ENCODE measurements at places on chromosomes 3 and 15.
A peak's percentile ranks its signal among the peaks of the same experiment; 100 is the strongest.

- no peak for DNase-seq
Observed at GRCh38 chr3:149245738-149246451, 24.3 kb upstream of the CP start.

DNA sequence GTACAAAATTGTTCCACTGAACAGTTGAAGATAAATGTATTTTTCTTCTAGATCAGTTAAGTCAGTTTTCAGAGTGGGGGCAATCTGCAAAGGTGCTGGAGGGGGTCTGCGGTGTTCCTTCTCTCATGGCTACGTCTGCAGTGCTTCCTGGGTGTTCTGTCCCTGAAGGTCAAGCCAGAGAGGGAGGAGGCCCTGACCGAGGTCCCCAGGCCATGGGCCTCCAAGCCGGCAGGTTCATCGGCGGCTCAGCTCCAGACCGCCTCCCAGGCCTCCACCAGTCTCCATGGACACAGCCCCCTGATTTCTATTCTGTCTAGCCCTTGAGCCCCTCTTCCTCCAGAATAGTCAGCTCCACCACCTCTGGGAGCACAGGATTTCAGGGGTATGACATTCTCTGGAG is 28.5 kb upstream of the TSEN2 start:
- no peak for DNase-seq

DNA sequence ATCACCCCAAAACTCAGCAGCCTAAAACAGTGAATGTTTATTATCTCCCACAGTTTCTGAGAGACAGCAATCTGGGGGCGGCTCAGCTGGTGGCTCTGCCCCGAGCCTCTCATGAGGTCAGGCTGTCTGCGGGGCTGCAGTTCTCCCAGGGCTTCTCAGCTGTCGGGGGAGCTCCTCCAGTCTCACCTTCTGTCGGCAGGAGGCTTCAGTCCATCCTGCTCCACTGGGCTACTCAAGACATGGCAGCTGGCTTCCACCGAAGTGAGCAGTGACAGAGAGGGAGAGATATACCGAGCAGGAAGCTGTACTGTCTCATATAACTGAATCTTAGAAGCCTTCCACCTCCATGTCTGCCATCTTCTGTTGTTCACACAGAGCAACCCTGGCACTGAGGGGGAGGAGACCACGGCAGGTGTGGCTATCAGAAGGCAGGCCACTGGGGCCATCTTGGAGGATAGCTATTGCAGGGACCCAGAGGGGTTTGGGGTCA is 72.8 kb upstream of the ITGA11 start:
- no peak for DNase-seq

DNA sequence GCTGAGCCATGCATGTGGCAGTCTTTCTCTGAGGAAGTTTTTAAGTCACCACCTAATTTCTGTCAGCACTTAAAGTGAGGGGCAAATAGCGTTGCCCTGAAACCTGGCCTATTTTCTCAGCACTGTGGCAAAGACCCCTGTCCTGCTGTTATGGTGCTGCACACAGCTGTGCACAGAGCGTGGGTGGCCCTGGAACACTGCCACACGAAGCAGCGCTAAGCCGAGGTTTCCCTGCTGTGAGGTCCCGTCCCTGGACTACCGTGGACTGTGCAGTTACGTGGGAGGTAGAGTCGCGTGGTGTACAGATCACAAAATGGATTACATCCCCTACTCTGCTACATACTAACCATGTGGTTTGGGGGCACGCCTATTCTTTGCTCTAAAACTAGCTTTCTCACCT is 101.6 kb upstream of the NR2E3 start:
- no peak for DNase-seq

GRCh38 chr3:15693355-15693754 is 91.8 kb downstream of the BTD start:
- DNase-seq = no peak

DNA sequence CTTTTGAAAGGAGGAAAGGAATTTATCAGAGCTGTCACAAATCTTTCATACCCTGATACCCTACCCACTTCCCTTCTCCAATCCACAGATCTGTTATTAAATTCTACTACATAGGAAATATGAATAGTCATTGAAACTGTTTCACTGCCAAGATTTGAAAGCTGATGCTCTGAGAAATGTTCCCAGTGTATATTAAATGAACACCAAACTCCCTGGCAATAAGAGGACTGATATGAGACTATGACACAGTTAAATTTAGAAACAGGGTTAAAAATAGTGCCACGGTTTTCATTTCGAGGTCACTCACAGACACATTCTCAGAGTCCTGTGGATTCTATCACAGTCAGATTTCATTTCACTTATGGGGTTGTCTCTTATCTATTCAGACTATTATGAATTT is 27.2 kb upstream of the GBE1 start:
- no peak for DNase-seq

GRCh38 chr15:94164202-94164807 is 67.1 kb upstream of the MCTP2 start:
- DNase-seq = peak; percentile 10

GRCh38 chr3:45033791-45034190 is 7.7 kb downstream of the CLEC3B start:
- no peak for DNase-seq

DNA sequence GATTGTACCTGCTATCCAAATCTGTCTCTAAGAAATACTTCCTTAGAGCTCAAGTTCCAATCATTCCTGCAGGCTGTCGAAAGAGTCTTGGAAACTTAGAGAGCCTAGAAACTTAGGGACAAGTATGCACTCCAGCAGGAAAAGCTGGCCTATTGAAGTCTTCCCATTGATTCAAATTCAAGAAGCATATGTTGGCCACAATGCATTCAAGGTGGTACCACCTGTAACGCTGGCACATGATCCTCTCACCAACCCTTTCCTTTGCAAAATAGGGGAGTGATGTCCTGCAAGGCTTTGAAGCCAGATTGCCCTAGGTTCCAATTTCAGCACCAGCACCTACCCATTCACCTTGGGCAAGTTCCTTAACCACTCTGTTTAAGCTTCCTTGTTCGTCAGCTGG is 6.0 kb downstream of the ADAMTS9 start:
- no peak for DNase-seq

- no peak for DNase-seq
Observed at GRCh38 chr3:169432708-169433432, 230.6 kb downstream of the MECOM start.

DNA sequence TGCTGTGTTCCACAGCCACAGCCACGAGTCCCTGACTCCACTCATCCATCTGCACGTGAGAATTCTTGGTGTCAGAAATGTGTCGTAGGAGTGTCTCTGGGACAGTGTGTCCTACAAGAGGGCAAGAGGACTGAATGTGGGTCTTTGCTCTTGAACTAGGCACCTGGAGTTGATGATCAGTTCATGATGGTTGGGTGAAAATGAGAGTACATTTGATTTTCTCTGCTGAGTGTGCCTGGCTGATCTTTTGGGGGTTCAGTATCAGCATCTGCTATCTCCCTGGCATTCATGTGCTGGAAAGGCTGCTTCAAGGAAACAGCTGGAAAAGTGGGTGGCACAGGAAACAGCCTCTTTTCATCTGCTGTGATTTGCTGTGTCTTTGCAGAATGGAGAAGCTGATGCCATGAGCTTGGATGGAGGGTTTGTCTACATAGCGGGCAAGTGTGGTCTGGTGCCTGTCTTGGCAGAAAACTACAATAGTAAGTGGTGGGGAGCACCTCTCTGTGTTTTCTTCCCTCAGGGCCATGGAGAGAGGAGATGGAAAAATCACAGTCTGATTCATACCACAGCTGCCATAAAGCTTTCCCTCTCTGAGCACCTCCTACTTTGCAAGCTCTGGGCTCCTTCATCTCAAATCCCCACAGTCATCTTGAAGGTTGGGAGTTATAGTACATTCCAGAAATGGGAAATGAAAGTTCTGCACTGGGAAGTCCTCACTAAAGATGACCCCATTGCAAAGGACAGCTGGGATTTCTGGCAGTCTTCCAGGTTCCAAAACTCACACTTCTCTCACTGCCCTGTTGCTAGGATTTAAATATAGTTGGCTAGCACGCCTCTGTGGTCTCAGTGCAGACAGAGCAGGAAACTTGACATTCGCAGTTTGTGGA is 17.8 kb downstream of the TF start:
- DNase-seq = no peak

- DNase-seq = no peak
Observed at GRCh38 chr3:43031485-43031884, 52.4 kb downstream of the GASK1A start.

Measured in activated CD8-positive, alpha-beta memory T cell treated with anti-CD3 and anti-CD28 coated beads for 48 hours (primary cell).